ENCODE measurements at places on chromosomes 6 and 20. TPM values are rescaled to one million over a fixed set of nuclear protein-coding genes. Genes with fewer than 3 reads are reported as not detected.

GRCh38 chr6:53353624-53354023 is 4.9 kb upstream of the ELOVL5 start:
- H3K27ac ChIP-seq, result no peak overlapping the region
- H3K4me1 ChIP-seq, result peaks cover 29% of the 10 kb centered on the region
- no peak for DNase-seq
- H3K4me3 ChIP-seq, result no peak overlapping the region

GRCh38 chr20:3714092-3714491 is 1.7 kb upstream of the SIGLEC1 start:
- no peak overlapping the region for H3K27ac ChIP-seq
- H3K36me3 ChIP-seq, result no peaks in the 10 kb centered on the region
- DNase-seq, result no peak
- H3K27me3 ChIP-seq, result no peaks in the 10 kb centered on the region
- no peak overlapping the region for H3K4me3 ChIP-seq
- no peaks in the 10 kb centered on the region for H3K4me1 ChIP-seq

DNA sequence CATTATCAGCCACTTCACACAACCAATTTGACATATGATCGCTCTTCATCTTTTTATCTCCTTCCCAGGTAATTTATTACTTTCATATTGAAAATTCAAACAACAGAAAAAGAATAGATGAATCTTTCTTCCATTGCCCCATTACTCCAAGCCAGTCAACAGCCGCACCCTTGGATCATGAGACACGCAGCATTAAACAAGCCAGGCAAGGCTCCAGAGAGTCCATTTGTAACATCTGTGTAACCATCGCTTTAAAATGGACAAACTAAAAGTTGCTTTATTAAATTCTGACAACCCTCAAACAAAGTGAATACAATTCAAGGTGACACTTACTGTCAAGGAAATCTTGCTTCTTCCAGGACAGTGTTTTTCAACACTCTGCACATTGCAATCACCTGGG is 200.3 kb downstream of the EPM2A start:
- no peaks in the 10 kb centered on the region for H3K36me3 ChIP-seq
- H3K4me3 ChIP-seq, result no peak overlapping the region
- no peaks in the 10 kb centered on the region for H3K4me1 ChIP-seq
- no peaks in the 10 kb centered on the region for H3K27me3 ChIP-seq

Gene SLC17A3
- total RNA-seq, result not detected

DNA sequence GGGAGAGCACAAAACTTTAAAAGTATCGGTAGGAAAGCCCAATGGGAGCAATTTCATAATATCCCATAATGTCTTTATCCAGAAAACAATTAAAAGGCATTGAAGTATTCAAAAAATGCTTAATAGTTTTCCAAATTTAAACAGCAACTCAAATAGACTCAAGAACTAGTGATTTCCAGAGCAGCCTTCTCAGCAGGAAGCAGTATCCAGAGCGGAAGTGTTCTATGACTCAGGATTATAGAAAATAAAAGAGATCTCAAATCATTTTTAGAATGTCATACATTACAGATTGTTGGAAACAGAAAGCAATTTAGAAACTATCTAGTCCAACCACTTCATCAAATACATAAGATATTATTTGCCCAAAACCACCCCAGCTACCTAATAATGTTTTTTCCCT is 79.3 kb downstream of the COL12A1 start:
- H3K27me3 ChIP-seq, result no peaks in the 10 kb centered on the region
- H3K36me3 ChIP-seq, result no peaks in the 10 kb centered on the region
- DNase-seq, result no peak
- H3K4me1 ChIP-seq, result no peaks in the 10 kb centered on the region
- H3K4me3 ChIP-seq, result no peak overlapping the region

DNA sequence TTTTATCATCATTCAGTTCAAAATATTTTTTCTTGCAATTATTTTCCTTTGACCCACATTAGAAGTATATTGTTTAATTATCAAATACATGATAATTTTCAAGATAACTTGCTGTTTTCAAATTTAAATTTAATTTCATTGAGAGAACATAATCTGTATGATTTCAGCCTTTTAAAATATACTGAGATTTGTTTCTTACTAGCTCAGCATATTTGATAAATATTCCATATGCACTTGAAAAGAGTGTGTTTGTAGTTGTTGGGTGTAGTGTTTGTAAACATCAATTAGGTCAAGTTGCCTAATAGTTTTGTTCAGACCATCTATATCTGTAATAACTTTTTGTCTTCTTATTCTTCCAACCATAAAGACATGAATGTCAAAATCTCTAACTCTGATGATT is 19.0 kb upstream of the RFX6 start:
- no peak overlapping the region for H3K4me3 ChIP-seq
- no peaks in the 10 kb centered on the region for H3K4me1 ChIP-seq
- DNase-seq, result no peak
- H3K27me3 ChIP-seq, result no peaks in the 10 kb centered on the region
- H3K27ac ChIP-seq, result no peak overlapping the region
- no peaks in the 10 kb centered on the region for H3K36me3 ChIP-seq

Gene TMC2
- not detected for total RNA-seq

- H3K4me3 ChIP-seq, result no peak overlapping the region
- H3K27ac ChIP-seq, result no peak overlapping the region
- H3K4me1 ChIP-seq, result peaks cover 3% of the 10 kb centered on the region
- DNase-seq, result no peak
- H3K36me3 ChIP-seq, result no peaks in the 10 kb centered on the region
Observed at GRCh38 chr6:138609801-138610430, 110.6 kb upstream of the NHSL1 start.

DNA sequence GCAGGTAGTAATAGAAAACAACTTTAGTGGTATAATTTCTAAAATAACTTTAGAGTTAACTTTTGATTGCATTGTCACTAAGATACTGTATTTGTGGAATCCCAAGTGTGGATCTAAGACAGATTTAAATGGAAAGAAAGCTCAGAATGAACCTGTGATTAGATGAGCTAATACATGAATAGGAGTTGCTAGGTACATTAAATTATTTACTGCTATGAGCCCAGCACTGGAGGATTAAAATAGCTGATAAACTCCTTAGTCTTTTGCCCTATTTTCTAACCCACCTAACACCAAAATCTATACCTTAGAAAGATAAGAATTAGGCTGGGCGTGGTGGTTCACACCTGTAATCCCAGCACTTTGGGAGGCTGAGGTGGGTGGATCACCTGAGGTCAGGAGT is 10.8 kb downstream of the SNRPC start:
- H3K4me3 ChIP-seq, result no peak overlapping the region
- H3K4me1 ChIP-seq, result no peaks in the 10 kb centered on the region
- H3K36me3 ChIP-seq, result peaks cover 29% of the 10 kb centered on the region
- no peaks in the 10 kb centered on the region for H3K27me3 ChIP-seq
- DNase-seq, result no peak

DNA sequence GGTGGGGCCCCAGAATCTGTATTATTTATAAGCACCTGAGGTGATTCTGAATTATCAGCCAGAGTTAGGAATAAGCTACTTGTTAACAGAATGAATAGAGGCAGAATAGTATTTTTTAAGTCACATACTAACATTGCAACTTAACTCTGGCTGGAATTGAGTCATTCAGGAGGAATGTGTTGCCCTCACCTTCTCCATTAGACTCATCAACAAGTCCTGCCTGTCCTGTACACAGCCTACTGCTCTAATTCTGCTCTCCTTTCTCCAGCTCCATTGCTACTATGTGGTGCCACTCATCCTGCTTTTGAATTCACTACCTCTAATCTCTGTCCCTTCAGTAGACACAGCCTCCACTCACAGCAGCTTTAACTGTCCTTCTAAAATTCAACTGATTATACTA is 669.4 kb downstream of the DHX35 start:
- no peak overlapping the region for H3K4me3 ChIP-seq
- H3K36me3 ChIP-seq, result no peaks in the 10 kb centered on the region
- H3K4me1 ChIP-seq, result no peaks in the 10 kb centered on the region

Gene SIRPD
- 0.37 TPM for total RNA-seq

Gene GPR6
- not detected for total RNA-seq
